Substantia nigra (tissue), 51 donors: ENCODE measurements at places on chromosomes 2 and 18.

- DNase-seq, result no peak
These were observed 212.0 kb upstream of the COL3A1 start for GRCh38 chr2:188762151-188762550.

DNA sequence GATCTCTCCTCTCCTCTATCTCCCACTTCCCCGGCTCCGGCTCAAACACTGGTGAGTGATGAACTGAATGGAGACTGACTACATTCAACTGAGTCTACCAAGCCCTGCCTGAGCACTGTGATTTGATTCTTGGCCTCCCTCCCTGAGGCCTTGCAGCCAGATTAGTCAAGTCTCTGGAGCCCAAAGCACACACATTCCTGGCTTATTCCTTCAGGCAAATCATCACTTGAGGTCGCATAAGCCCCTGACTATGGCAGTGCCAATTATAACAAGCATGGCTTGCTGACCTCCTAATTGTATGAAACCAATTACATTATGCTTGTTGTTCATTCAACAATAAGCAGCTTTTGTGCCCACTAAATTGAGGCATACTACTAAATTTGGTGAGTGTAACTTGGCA, 34.6 kb downstream of the EFEMP1 start:
- DNase-seq, result no peak

DNA sequence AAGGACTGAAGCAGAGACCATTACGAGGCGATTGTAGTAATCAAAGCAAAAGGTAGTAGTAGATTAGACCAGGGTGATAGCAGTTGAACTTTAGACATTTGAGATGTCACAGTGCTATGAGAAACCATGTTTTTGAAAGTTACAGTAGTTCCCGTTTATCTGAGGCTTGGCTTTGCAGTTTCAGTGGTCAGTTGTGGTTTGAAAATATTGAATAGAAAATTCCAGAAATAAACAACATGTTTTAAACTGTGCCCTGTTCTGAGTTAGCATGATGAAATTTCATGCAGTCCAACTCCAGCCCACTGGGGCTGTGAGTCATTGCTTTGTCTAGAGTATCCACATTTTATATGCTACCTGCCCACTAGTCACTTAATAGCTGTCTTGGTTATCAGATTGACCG, 47.5 kb downstream of the ZNF638 start:
- DNase-seq, result no peak

DNA sequence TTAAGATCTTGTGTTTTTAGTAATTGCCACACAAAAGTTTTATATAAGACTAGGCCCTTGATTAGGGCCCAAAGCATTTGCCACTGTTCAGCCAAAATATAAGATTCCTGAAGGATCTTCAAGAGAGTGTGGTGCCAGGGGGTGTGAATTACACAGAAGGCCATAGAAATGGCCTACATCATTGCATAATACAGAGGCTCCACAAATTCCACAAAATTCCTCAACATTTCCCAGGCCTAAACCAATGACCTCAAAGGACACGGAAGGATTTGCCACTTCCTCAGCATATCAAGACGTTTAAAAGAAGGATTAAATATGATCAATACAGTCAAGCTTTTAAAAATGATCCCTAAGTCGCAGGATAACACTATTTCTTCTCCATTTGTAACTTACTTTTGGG, 24.1 kb downstream of the COL6A3 start:
- no peak for DNase-seq

- no peak for DNase-seq
These were observed 97.8 kb upstream of the SP3 start for GRCh38 chr2:174062934-174063333.

GRCh38 chr2:206127656-206128055, 31.6 kb downstream of the NDUFS1 start:
- no peak for DNase-seq

DNA sequence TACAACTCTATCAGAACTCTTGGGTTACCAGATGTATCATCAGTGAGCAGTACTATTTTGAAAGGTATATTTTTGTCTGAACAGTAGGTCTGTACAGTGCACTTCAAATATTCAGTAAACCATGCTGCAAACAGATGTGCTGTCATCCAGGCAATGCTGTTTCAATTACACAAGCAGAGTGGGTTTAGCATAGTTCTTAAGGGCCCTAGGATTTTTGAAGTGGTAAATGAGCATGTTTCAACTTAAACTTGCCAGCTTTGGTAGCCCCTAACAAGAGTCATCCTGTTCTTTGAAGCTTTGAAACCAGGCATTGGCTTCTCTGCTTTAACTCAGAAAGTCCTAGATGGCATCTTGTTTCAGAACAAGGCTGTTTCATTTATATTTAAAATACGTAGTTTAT, 1519.9 kb downstream of the SUCLG1 start:
- no peak for DNase-seq

DNA sequence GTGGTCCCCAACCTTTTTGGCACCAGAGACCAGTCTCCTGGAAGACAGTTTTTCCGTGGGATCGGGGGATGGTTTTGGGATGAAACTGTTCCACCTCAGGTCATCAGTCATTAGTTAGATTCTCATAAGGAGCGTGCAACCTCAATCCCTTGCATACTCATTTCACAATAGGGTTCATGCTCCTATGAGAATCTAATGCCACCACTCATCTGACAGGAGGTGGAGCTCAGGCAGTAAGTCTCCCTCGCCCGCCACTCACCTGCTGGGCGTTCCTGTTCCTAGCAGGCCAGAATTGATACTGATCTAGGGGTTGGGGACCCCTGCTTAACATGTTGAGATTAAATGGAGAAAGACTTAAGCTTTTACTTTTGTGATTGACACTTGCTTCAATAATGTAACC, 9.9 kb downstream of the NABP1 start:
- no peak for DNase-seq

- no peak for DNase-seq
These were observed 14.6 kb upstream of the AFG3L2 start for GRCh38 chr18:12391487-12392165.

- no peak for DNase-seq
These were observed 103.9 kb upstream of the LRP1B start for GRCh38 chr2:142234741-142235140.

- no peak for DNase-seq
These were observed 8.3 kb downstream of the MYO1B start for GRCh38 chr2:191253476-191253875.

- no peak for DNase-seq
These were observed 46.4 kb downstream of the SLC8A1 start for GRCh38 chr2:40405465-40405864.
